Left renal pelvis (tissue), 4 donors: ENCODE measurements at places on chromosomes 7 and 10.

GRCh38 chr7:125061776-125062397, 132.3 kb upstream of the POT1 start:
- no peak for DNase-seq

DNA sequence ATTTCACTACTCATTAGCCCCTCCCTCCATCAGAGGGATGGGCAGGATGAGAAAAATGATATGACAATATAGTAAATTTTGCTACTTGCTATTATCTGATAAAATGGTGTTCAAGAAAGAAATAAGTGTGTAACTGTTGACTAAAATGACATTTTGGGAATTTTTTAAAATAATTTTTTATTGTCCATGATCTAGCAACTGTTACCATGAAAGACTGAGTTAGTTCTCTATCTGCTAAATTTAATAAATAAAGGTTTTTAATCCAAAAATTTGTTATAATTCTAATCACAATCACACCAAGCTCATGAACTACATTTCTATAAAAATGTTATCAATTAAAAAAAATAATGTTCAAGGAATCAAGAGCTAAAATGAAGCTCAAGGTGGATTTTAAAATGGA, 28.7 kb upstream of the EPC1 start:
- no peak for DNase-seq

DNA sequence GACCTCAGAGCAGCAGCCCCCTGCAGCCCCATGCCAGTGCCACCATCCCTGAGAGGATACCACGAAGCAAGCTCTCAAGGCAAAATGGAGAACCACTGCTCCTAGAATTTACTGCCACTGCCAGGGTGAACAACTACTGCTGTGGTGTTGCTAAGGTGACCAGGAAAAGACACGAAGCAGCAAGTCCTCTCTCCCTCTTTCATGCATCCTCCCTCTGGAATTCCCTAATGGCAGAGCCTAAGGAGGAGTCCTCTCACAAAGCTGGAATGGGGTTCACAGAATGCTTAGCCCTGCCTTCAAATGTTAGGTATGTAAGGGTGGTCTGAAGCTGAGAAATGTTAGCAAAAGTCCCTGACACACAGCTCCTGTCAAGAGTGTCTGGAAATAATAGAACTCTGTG, 35.8 kb upstream of the NPSR1 start:
- no peak for DNase-seq

- DNase-seq: no peak
Measured at GRCh38 chr10:51935341-51935740, 235.9 kb upstream of the CSTF2T start.

DNA sequence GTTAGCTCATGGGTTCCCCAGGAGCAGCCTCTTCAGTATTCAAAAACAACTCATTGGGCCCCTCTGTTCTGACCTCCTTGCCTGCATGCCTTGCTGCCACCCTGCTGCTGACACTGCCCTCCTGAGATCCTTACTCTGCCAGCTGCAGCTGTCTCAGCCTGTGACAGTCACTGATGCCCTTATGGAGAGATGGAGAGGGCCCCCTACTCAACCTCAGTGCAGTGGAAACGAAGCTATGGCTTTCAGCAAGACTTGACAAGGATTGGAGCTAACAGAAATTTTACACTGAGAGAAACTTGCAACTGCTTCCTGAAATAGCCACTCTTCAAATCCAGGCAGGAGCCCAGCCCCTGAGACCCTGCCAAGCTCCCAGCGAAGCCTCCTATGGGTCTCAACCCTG, 678.3 kb upstream of the C7orf33 start:
- DNase-seq: no peak

DNA sequence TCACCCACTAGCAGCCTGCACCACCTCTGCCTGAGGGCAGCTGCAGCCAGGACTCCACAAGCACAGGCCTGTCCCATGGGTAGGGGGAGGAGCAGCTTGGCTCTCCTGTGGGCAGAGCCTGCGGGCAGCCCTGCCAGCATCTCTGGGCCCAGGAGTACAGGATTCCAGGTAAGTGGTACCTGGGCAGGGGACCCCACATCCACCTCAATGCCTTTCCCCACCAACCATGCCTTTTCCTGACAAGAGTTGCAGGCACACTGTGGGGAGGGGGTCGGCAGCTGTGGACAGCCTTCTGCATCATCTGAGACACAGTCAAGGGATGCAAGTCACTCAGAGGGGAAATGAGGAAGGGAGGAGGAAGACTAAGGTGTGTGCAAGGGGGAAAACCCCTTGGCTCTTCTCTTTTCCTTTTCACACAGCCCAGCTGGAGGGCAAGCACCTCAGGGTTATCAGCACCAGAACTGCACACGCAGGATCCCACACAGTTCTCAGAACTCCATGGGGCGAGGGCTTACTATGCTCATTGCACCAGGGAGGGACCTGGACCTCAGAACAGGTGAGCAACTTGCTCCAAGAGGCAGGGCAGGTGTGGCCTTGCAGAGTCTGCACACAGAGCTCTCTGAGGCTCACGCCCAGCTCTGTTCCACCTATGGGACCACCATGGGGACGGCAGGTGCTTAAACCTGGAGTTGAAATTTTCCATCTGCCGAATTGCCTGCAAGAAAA, 16.5 kb upstream of the ANTXRL start:
- DNase-seq: no peak

DNA sequence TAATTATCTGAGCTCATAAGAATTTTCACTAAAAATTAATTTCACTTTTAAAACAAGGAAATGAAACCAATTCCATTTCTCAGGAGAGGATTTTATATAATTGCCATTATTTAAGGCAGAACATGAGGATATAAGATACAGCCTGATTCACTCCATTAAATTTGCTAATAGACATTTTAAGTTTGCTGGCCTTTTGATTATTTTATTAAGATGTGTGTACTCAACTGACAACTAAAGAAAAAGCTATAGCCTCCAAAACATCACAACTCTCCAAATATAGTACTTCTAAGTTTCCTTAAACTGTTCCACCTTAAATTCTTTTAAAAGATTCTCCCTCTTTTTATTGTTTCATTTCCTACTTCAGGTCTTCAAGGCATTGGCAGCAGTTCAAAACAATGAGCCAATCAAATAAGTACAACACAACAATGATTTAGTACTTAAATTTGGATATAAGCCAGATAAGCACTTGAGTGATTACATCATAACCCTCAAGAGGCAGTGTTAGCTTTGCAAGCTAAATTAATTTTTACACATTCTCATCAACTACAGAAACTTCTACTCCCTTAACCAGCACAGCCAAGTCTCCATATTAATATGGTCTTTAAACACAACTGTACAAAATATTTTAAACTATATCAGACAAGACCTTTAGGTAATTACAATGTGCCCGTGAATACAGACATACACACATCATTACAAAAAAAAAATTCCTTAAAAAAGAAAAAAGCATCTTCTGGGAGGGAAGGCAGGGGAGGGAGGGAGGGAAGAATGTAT, 121.8 kb downstream of the KMT2C start:
- no peak for DNase-seq

DNA sequence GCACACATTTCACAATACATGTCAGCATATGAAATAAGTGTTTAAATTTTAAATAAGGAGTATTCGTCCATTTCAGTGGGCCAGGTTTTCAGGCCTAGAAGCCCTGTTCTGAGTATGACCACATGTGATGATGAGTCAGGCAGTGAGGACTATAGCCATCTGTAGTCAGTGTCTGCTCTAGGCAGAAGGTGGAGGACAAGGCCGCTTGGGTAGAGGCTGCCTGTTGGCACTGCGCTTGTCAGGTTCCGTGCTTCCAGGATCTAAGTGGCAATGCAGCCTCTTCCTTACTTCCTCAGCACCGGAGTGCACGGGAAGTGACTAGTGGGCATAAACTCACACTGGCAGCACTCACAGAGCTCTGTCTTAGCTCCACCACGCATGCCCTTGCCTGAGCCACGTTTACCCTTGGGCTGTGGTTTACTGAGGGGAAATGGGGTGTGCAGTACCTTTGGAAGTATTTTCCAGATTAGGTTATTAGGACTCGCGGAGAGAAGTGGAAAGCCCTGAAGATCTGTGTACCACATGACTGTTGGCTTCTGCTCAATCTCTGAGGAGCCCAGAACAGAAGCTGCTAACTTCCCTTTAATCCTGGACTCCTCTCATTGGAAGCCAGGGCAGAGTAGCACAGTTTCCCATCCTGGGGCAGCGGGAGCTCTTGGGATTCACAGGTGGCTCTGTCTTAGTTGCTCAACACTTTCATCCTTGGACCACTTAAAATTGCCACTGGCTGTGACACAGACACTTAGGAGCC, 87.5 kb upstream of the GJD4 start:
- DNase-seq: no peak

- DNase-seq: no peak
Measured at GRCh38 chr10:122126763-122127659, 138.0 kb downstream of the TACC2 start.

DNA sequence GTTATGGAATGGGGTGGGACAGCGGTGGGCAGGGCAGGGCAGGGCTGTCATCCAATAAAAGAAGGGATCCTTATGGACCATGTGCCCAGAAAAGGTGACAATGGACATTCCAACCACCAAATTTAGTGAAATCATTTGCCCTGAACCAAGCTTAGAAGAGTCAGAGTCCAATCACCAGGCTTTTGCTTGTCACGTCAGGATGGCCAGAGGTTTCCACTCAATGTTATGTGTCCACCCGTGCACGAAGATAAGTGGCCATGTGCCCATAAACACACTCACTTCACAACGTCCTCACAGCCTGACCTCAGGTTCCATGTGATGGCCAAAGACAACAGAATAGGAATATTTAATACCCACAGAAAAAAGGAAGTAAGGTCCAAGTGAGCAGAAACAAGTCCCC, 36.6 kb upstream of the PLPP4 start:
- DNase-seq: no peak

DNA sequence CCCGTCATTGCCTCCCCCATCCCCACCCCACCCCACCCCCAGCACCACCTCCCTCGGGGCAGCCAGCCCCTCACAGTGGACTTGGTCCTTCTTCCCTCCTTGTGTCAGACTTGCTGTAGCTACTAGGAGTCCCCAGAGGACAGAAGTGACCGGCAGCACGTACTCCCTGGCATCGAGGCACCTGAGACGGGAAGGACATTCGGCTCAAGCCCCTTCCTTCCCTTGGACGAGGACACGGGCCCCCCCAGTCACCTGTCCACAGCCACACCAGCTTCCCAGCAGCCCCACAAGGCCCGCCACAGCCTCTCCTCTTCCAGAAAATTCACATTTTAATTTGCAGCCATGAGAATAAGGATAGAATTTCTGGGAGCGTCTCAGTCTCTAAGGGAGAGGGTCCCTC, 267.8 kb upstream of the SHH start:
- no peak for DNase-seq

DNA sequence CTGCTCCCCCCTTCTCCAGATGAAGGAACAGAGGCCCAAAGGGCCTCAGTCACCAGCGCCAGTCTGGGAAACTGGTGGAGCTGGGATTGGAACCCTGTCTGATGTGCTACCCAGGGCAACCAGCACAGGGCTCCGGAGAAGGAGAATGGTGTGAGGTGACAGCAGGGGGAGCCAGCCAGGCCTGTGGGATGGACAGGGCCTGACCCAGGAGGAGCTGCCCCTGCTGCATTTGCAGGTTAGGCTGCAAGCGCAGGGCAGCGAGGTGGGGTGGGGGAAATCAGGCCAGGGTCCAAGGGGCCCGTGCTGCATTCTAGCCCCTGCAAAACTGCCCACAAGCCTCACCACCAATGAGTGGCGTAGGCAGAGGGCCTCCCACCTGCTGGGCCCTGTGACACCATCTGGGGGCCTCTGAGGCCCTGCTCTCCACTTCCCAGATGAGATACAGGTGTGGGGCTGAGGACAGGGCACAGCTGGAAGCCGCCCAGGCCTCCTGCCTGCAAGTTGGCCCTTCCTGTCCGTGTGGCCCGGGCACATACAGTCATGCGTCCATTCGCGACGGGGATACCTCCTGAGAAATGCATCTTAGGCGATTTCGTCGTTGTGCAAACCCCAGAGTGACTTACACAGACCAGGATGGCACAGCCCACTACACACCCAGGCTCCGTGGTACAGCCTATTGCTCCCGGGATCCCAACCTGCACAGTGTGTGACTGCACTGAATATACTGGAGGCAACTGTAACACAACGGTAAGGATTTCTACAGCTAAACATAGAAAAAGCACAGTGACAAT, 45.3 kb downstream of the RASGEF1A start:
- no peak for DNase-seq

DNA sequence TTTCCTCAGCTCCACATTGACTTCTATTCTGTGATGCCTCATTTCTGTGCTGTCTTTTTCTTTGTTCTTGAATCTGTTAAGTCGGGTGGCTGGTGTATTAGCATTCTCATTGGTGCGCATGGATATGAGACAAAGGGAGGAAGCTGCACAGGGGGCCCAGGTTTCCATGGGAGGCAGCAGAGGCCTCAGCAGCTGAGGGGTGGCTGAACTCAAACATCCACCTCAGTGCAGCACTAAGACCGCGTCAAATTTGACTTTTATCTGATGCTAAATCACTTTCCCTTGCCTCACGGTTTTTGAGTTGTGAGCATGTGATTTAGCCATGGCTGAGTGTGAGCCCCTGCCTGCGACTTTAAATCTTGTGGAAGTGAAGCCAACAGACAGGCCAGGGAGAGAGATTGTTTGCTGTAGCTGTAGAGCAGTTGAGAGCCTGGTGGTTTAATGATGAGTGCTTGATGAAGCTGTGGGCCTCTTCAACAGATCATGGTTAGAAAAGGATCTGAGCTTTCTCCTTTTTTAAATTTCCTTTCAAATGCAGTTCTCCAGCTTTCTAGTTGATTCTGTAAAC, 193.3 kb upstream of the ZNF804B start:
- DNase-seq: no peak

DNA sequence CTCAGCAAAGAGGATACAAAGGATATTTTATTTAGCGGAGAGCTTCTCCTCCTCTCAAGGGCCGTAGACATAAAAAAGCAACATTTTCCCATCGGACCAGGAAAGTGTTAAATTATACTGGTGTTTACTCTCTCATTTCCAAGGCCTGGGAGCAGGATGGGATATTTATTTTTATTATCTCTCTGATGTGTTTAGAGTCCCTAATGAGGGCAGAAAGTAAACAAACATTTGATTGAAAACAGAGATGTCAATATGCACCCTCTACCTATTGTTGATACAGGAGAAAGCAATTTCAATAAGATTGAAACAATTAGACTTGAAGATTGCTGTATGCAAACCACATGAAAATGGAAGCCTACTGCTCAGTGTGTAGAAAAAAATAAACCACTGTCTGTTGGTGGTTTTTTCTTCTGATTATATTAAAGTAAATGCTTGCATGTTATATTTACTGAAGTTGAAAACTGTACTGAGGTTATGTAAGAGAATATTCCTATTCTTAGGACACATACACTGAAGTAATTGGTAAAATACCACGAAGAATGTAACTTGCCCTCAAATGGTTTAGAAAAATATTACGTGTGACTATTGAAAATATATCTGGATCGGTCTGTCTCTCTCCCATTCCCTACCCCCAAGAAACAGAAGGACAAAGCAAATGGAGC, 59.3 kb downstream of the ATXN7L1 start:
- DNase-seq: no peak

GRCh38 chr7:136143271-136143670, 166.1 kb upstream of the MTPN start:
- no peak for DNase-seq

- DNase-seq: no peak
Measured at GRCh38 chr10:85719408-85719807, 647.2 kb downstream of the GRID1 start.

- no peak for DNase-seq
Measured at GRCh38 chr7:96161897-96162296, 160.0 kb downstream of the SLC25A13 start.
